ENCODE measurements at places on chromosomes 13 and 19.

- no peak for DNase-seq
Observed at GRCh38 chr19:23305555-23305954, 55.4 kb upstream of the ZNF724 start.

DNA sequence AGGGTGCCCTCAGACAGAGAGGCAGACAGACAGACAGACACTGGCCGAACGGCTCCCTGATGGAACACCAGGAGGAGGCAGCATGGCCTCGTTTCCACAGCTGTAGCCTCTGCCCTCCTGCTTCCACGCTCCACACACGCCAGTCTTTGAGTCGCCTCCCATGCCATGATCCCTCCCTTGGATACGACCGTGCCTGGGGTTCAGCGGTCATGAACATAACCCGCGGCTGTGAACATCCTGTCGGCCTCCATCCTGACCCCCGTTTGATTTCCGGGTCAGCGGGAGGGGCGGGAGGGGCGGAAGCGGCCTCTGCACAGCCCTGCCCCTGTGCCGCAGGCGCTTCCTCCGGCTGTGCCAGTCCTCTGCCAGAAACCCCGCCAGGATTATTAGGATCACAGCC is 23.4 kb downstream of the GP6 start:
- no peak for DNase-seq

DNA sequence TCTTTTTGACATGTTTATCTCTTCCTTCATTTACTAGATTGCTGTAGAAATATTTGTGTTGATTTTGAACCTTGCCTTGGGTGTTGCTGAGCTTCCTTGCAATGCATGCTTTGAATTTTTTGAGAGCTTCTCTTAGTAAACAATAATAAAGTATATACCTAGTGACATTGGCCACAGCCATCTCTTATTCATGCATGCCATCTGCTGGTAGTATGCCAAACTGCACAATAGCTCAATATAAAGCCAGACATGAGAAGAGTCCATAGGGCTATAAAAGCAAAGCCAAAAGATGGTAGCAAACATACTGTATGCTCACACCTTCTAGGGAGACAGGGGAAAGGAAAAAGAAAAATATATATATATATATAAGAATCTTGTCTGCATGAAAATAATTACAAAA is 18.9 kb upstream of the ZSCAN5A start:
- no peak for DNase-seq

DNA sequence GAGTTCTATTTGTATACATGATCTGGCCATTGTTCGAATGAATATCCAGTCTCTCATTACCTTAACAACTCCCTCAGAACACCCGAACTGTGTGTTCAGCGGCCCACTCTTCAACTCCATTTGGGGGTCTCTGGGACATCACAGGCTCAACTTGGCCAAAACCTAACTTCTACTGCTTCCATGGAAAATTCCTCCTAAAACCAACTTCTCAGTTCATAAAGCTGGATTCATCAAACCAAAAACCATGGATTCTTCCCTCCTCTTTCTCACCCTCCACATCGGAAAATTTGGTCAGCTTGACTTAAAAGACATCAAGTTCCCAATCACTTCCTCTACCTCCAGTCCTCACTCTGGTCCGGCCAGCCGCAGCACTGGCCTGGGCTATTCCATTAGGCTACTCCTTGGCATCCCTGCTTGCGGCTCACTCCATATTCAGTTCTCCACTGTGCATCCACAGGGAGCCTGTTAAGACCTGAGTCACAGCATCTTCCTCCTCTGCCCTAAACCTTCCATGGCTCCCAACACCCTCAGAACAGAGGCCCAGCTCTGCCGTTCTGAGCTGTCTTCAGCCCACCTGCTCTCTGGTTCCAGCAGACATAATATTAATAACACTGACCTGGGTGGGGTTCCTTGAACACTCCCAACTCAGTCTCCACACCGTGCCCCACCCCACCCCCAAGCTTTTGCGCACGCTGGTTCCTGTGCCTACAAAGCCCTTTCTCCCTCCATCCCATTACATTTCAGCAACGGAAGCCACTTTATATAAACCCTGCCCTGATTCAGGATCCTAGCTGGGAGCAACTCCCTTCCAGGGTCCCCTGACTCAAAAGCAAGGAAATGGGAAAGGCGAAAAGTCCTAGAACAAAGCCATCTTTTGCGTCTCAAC is 1.1 kb downstream of the ZNF792 start:
- no peak for DNase-seq

DNA sequence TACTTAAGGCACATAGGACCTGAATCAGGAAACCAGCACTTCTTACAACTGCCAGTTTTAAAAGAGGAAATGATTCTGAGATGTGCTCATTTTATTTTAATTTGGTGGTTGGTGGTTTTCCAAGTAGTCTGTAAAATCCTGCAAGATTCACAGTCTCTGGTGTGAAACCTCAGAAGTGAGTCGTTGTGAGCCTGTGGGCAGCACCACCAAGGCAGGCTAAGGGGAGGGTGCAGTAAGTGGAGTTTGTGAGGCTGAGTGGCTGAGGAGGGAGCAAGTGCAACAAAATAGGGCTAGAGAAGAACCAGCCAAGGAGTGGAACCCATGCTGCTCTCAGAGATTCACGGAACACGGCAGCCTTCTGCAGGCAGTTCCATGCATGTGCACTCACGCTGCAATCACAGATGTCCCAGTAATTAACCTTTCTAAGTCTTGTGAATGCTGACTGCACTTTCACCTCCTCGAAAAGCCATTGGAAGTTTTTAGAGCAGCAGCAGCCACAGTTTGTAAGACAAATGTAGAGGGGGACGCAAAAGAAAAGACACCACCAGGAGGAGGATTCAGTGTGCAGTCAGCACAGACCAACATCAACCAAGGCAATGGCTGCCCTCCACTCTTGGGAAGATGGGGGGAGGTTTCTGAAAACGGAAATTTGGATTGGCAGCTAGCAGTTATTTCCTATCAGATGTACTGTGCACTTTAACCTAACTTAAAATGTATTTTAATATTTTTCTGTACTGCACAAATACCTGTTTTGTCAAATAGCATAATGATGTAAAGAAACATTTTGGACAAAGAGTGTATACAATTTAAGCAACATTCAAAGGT is 44.9 kb downstream of the ESD start:
- peak; percentile 9 for DNase-seq

DNA sequence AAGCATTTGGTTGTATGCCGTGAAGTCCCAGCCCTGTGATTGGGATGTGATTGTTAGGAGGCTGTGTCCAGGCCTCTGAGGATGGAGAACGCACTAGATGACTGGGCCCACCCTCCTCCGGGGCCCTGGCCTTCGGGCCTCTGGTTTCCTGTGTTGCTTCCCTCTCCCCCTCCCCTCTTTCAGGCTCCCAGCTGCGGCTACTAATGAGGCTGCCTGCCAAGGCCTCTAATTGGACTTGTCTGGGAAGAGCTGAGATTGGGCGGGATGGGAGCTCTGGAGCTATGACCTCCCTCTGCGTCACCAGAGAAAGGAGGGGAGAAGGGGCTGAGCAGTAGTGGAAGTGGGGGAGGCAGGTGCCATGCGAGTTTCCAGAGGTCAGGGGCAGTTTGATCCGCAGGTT is 9.9 kb downstream of the PTH2 start:
- no peak for DNase-seq
